ENCODE measurements at places on chromosomes 5 and 9.
A peak's percentile ranks its signal among the peaks of the same experiment; 100 is the strongest.

GRCh38 chr9:3441197-3441816 is 84.5 kb downstream of the RFX3 start:
- peak; percentile 42 for DNase-seq

- DNase-seq = no peak
These were observed 408.4 kb downstream of the NTRK2 start for GRCh38 chr9:85077944-85078343.

DNA sequence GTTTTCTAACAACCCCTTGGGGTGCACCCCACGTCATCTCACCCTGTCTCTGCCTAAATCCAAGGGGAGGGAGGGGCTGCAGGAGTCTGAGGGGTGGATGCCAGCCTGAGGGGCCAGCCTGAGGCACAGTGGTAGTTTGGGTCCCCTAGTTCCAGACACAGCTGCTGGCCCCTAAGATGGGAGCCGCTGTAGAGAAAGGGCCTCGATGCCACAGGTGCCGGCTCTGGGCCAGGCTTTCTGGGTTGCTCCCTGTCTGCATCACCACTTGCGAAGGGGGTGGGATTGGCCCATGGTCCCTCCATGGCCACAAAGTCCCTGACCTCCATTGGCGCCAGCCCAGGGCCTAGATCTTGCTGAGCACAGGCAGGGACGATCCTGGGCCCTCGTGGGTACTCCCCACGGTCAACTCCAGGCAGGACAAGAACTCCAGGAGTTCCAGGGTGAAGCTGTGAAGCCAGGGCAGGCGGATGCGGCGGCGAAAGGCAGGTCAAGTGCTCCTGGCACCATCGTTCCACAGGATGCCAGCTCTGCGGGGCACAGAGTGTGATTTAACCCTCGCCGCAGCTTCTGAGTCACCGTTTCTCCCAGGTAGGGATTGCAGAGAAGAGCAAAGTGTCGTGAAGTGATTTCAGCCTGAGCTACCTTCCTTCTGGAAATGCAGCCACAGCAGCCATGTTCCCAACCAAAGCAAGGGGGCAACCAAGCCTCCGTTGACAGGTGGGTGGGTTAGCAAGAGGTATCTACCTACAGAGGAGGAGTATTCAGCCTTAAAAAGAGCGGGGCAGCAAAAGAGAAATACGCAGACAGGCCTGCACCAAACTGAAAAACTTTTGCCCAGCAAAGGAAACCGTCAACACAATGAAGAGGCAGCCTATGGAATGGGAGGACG is 41.6 kb upstream of the EXOC3 start:
- DNase-seq = no peak

GRCh38 chr9:5838884-5839571 is 6.1 kb upstream of the ERMP1 start:
- peak; percentile 39 for DNase-seq

GRCh38 chr9:105173306-105173705 is 71.1 kb upstream of the SLC44A1 start:
- no peak for DNase-seq

DNA sequence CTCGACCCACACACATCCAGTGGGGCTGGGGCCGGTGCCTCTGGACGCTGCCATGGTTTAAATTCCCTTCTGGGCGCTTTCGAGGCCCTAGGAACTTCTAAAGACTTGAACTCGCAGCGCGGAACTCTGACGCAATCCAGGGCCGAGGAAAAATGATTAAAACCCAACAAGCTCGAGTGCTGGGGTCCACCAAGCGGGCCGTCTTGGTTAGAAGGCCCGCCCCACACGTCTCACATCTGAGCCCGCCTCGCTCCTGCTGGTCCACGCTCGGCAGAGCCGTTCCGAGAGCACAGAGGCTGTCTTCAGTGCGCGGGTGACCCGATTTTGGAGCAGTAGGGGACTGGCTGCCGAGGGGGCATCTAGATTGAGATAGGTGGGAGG is 1.5 kb downstream of the CRHBP start:
- DNase-seq = no peak

GRCh38 chr5:150313501-150313900 is 10.8 kb upstream of the ARSI start:
- no peak for DNase-seq

DNA sequence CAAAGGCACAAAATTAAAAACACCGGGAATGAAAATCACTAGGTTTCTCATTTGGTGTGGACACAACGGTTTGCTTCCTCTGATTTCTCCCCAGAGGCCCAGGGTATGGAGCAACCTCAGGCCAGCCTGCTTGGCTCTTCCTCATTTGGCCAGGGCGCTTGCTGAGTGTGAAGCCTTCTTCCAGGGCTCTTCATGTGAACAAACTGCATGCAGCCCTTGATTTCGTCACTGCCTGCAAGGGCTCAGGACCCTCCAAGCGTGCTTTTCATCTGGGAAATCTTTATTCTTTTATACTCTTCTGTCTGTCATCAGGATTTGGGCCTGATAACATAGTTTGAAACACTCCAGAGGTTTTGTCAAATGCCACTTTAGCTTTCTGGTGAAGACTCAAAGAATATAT is 122.6 kb upstream of the KLF4 start:
- no peak for DNase-seq

DNA sequence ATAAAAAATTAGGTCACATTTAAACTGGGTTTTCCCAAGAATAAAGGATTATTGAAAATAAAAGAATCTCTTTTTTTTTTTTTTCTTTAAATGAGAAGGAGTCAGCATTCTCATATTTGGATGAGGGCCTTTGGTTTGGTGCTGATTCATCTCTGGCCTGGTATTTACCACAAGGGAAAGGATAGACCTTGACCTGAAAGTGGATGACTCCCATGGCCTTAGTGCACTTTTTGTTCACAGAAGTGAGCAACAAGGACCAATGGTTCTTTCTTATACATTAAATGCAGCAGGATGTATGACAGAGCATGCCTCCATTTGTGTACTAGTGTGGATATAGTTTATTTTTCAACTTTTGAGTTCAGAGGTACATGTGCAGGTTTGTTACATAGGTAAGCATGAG is 6.9 kb downstream of the YTHDC2 start:
- DNase-seq = peak; percentile 66

GRCh38 chr9:94472806-94473360 is 82.0 kb upstream of the PCAT7 start:
- no peak for DNase-seq
